Esophagus mucosa (tissue), 1 donor: ENCODE measurements at places on chromosomes 7 and 10.

- no peak for ATAC-seq
Observed at GRCh38 chr7:1021366-1021765, 23.0 kb upstream of the GPR146 start.

GRCh38 chr10:70433581-70434280 is 7.8 kb downstream of the NODAL start:
- ATAC-seq = no peak

GRCh38 chr10:98323221-98324164 is 55.5 kb upstream of the LOXL4 start:
- peak; percentile 55 for ATAC-seq

DNA sequence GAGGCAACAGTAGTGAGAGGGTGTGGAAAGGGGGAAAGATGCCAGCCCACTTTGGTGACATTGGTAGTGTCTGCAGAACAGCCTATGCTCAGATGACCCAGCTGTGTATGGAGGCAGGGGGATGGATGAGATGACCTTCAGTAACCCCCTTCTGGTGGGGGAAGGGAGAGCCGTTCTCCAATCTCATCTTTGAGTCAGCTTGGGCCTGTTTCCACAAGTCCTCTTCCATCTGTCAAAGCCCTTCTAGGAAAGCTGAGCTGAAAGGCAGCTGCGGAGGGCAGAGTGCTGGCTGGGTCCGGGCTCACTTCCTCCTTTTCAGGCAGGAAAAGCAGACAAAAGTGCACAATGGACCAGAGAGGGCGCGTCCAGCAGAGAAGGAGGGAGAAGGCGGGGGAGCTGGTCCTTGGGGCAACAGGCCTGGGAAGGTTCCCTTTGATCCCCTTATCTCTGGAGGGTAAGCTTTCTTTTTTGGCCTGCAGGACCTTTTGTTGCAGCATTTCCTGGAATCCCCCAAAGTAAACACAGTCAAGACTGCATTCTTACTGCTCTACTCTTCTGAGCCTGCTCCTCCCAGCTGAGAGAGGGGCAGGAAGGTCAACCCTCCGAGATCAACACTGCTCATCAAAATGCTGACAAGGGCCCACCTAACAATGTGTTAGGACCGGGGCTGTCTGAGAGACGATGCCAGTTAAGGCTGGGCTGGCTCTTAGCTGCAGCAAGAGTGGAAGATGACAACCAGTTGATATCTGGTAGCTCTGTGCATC is 1.2 kb upstream of the LRMDA start:
- peak; percentile 45 for ATAC-seq
